ENCODE measurements at places on chromosomes 2 and 18.

DNA sequence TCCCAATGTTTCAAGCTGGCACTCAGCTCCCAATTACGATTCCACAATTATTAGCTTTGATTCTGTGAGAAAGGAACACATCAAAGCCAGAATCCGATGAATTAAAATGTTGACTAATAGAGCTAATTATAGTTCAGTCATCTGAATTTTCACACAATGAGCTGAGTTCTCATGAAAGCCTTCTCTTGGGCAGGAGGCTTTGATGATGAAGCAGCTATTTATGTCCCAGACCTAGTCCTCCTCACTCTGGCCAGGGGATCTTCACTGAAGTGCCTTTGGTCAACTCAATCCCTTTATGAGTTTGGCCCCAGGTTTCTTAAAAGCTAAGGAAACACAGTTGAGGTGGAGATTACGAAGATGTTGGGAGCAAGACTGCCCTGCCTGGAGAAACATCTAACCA is 74.7 kb upstream of the PPM1B start:
- no peak for DNase-seq

DNA sequence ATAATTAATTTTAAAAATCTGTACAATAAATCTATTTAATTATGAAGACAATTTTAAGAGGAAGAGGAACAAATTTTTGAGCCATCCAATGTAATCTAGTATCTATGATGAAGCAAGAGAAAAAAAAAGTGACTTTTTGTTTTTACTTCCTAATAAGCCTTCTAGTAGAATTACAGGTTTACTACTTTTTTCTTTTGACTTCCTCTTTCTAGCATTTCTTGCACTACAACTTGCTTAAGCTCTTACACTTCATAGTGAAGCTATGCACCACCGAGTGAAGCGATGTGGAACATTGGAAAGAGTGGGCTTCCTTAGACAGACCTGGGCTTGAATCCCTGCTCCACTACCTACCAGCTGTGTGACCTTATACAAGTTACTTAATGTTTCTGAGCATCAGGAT is 2.1 kb downstream of the SERPINB2 start:
- peak; percentile 74 for DNase-seq

GRCh38 chr2:20620271-20620681 is 30.6 kb downstream of the HS1BP3 start:
- no peak for DNase-seq

DNA sequence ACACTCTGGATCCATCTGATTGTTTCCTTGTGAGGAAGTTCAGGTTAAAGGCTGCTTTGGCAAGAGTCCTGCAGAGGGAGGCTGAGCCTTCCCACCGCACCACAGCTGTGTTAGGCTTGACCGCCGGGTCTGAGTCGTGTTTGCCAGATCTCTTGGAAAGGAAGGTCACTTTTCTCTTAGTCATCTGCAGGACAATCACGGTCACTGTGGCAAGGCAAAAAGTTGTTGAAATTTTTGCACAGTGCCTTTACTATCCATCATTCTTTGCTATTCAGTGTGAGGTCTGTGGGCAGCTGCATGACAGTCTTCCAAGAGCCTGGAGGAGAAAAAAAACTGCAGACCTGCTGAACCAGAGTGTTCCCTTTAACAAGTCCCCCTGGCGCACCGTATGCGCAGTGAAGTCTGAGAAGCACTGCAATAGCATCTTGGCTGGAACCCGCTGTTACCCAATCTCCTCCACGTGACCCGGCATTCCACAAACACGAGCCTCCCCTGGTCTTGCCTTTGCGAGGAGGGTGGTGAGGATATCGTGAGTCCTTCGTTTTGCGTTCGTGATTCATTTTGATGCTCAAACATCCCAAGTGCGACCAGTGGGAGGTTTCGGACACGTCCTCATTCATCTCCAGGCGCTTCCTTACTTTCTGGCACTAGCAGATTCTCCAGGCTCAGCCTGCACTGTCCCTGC is 23.0 kb downstream of the BIN1 start:
- DNase-seq: peak; percentile 59

DNA sequence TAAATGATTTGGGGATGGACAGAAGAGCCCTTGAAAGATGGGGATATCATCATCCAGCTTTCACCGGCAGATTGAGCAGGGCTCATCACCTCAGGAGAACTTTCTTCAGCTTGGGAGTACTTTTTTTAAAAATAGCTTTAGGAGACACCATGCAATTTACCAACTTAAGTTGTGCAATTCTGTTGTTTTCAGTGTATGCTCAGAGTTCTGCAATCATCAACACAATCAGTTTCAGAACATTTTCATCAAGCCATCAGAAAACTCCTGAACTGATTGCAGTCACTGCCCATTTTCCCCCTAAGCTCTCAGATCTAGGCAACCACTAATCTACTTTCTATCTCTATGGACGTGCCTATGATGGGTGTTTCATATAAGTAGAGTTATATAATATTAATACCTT is 117.7 kb downstream of the CRIM1 start:
- DNase-seq: peak; percentile 84

DNA sequence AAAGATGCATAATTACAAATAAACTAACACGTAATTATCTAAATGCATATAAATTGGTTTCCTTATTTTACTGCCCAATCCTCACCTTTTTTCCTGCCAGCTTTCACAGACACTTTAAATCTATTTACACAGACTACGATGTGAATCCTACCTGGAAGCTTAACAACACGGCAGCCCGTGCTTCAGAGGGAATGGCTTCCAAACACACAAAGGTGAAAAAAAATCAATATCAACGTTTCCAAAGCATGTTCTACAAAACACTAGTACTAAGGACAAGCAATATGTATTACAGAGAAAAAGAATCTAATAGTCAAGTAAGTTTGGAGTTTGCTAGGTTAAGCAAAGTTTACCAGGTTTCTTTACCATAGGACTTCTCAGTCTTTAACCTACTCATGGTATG is 4.4 kb downstream of the MAP4K3 start:
- DNase-seq: no peak

GRCh38 chr18:9547782-9548181 is 66.6 kb downstream of the PPP4R1 start:
- DNase-seq: no peak

DNA sequence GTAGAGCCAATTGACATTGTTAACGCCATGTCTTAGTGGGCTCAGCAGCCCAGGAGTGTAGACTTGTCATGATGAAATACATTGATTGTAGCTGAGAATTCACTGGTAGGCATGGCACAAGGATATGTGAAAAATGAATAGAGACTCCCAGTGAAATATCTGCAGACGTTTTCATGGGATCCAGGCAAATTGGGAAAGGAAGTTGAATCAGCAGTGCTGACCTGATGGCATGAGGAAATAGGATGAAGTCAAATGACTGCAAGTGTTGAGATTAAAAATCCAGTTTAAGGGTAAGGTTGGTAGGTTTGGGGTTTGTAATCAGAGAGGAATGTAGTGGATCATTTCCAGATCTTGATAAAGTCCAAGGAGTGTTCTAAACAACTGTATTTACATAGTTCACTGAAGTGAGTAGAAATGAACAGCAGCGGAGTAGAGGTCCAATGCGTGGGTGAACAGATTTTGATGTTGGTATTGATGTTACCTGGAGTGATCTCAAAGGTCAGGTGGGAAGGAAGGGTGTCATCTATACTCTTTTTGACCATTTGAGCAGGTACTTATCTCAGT is 24.6 kb downstream of the INSIG2 start:
- DNase-seq: no peak

GRCh38 chr2:197606180-197606579 is 69.2 kb downstream of the RFTN2 start:
- DNase-seq: no peak

Measured in suppressor macrophage treated with lipopolysaccharide for 1 hour (primary cell).